ENCODE measurements at places on chromosomes 11 and 22. TPM values are rescaled to one million over a fixed set of nuclear protein-coding genes. Genes with fewer than 3 reads are reported as not detected.

The CRYBB3 gene
- total RNA-seq, result not detected

The SEC14L6 gene
- not detected for total RNA-seq

The PLAAT2 gene
- total RNA-seq, result 0.28 TPM

The LDHAL6A gene
- not detected for total RNA-seq

The FTH1 gene
- total RNA-seq, result 889 TPM

The OR51L1 gene
- total RNA-seq, result not detected

The NTM gene
- total RNA-seq, result not detected

The ACR gene
- total RNA-seq, result not detected

The MRGPRF gene
- not detected for total RNA-seq

The ZP1 gene
- total RNA-seq, result not detected

The AIFM3 gene
- not detected for total RNA-seq

The CASP12 gene
- total RNA-seq, result not detected

The CYB5R2 gene
- total RNA-seq, result 0.81 TPM

The EFCAB6 gene
- 0.19 TPM for total RNA-seq

The OR4C6 gene
- not detected for total RNA-seq

The CCDC88B gene
- total RNA-seq, result 115 TPM

The OSBP2 gene
- total RNA-seq, result 1.0 TPM

The HORMAD2 gene
- total RNA-seq, result not detected

The PKDREJ gene
- total RNA-seq, result not detected

The TMEM191B gene
- 0.43 TPM for total RNA-seq

The SIK3 gene
- total RNA-seq, result 40.9 TPM

The LIF gene
- total RNA-seq, result 102 TPM

The CCDC116 gene
- total RNA-seq, result 0.78 TPM

The CD248 gene
- 9.1 TPM for total RNA-seq

The OR4A16 gene
- total RNA-seq, result not detected

The MTFP1 gene
- total RNA-seq, result 51.7 TPM

The IL17REL gene
- not detected for total RNA-seq

The ISX gene
- total RNA-seq, result not detected

The WT1 gene
- not detected for total RNA-seq

The HEPHL1 gene
- not detected for total RNA-seq

The PRR5L gene
- total RNA-seq, result 3.3 TPM

The DNAJB7 gene
- total RNA-seq, result not detected

The RAB36 gene
- 0.22 TPM for total RNA-seq

All from activated naive CD4-positive, alpha-beta T cell treated with anti-CD3 and anti-CD28 coated beads, Interleukin-2, amount 10 ng/mL, durations not matched to agents 5 hours and 36 hours (primary cell).